NCI-H2171 (cell line): ENCODE measurements at places on chromosomes 6 and 20.

DNA sequence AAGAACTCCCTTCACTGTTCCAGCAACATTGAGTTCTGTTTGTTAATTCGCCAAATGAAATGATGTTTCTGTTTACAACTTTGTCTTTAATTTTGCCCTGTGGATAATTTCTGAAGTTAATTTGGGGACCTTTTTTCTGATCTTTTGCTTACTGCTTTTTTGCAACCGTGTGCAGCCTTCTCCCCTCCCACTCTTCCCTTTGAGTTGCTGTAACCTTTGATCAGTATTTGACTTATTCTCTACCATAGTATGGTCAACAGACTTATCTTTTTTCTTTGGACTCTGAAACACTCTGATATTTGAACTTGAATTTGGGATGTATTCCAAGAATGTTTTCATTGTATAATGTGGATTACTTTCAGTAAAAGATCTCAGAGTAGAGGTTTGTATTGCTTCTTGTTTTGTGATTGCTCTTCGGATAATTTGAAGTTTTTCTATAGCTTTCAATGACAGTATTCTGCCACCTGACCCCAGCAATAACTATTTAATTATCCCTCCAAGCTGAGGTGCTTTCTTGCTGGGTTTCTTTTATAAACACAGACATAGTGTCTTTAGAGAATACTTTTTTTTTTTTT is 46.2 kb downstream of the LRRN4 start:
- DNase-seq: no peak

DNA sequence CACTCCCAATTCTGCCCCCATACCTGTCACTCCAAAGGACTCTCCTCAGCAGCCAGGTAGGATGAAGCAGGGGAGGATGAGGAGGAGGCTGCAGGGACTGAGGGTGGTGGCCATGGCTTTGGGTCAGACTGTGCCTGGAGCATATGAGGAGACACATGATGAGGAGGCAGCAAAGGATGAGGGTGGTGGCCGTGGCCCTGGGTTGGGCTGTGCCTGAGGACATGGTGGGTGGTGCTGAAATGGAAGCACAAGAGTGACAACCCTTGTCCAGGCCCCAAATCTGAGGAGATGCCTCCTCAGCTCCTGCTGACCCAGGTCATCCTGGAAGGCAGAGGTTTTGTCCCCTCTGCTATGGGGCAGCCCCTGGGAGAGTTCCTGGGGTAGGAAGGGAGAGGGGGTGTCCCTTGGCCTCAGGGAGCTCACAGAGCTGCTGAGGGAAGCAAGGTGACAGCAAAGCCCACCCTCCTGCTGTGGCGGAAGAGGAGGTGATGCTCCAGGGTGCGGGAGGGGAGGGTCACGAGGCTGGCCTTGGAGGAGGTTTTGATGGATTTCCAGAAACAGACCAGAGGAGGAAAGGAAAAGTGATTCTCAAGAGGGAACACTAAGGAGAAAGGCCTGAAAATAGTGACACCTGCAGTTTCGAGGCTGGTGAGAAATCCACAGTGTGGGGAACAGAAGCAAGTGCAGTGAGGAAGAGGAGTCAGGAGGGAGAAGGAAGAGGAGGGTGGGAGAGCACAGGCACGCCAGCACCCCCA is 4.6 kb downstream of the RAET1G start:
- DNase-seq: no peak

- DNase-seq: no peak
Measured at GRCh38 chr6:72650081-72650745, 28.3 kb downstream of the KCNQ5 start.

- no peak for DNase-seq
Measured at GRCh38 chr6:158050955-158051354, 69.3 kb downstream of the SYNJ2 start.

GRCh38 chr20:43789593-43789992 is 62.8 kb upstream of the GTSF1L start:
- no peak for DNase-seq

GRCh38 chr20:56212091-56212490 is 36.4 kb upstream of the MC3R start:
- DNase-seq: no peak

- DNase-seq: no peak
Measured at GRCh38 chr20:55582498-55582897, 422.8 kb downstream of the CBLN4 start.

- DNase-seq: no peak
Measured at GRCh38 chr6:54493138-54493537, 184.9 kb downstream of the TINAG start.

- DNase-seq: no peak
Measured at GRCh38 chr6:73564578-73565345, 43.9 kb upstream of the EEF1A1 start.

GRCh38 chr20:36779656-36780025 is 6.1 kb upstream of the DSN1 start:
- DNase-seq: no peak

DNA sequence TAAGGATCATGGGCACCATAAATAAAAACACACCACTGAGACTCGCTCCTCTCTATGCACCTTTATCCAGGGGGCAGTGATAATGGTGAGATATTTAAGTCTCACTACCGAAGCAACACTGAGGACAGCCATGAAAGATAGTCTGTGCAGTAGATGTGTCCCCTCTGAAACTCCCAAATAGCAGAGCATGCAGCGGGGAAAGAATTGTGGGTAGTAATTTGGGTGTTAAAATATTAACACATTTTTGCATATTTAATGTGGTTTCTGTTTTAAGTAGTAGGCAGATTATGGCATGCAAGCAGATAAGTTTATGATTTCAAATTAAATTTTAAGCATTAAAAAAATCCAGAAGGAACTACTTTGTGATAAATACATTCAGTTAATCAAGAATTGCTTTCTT is 82.7 kb downstream of the CTNNBL1 start:
- DNase-seq: no peak

- no peak for DNase-seq
Measured at GRCh38 chr6:170434821-170435155, 118.3 kb downstream of the PSMB1 start.

DNA sequence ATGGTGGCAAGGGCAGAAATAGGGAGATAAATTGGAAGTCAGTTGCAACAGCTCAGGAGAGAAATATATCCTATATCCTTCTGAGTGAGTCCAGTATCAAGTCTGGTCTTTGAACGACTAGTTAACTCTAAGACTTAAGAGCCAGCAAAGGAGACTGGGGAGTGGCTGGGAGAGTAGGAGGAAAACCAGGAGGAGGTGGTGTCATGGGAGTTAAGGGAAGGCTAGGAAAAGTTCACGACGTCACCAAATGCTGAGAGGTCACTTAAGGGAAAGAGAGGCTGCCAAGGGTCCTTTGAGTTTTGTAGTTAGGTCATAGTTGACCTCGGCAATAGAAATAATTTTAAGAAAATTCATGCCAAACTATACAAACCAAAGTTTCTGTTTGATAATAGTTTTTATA is 25.1 kb downstream of the ACOT13 start:
- DNase-seq: no peak

DNA sequence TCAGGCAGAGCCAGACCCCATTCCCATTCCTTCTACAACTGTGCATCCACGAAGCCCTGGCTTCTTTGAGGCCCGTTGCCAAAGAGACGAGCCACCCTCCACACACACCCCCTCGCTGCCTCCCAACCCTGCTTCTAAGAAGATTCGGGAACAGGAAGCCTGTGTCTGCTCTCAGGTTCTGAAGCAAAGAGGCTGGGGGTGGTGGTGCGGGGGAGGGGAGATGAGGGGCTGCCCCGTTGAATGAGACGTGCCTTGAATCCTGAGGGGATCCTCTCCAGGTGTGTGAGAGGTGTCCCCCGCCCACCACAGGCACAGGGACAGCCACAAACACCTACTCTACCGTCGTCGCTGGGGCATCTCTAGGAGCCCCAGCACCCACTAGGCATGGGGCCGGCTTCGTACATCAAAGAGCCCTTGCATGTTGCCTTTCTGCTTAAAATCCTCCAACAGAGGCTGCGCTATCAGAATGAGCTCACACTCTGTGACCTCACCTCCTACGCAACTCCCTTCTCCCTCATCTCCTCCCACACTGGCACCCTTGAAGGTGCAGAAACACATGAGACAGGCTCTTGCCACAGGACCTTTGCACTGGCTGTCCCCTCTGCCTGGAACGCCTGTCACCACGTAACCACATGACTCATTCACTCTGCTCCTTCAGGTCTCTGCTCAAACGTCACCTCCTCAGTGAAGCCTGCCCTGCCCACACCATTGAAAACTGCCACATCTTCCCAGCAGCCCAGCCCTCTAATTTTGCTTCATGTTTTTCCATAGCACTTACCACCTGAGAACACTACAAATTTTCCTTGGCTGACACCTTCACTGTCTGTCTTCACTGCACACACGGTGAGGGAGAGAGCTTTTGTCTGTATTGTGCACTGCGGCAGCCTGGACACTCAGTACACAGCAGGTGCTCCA is 58.5 kb downstream of the PREX1 start:
- no peak for DNase-seq

GRCh38 chr6:43037706-43038105 is 15.9 kb downstream of the CUL7 start:
- DNase-seq: no peak

- no peak for DNase-seq
Measured at GRCh38 chr6:105151644-105152043, 28.2 kb downstream of the POPDC3 start.

DNA sequence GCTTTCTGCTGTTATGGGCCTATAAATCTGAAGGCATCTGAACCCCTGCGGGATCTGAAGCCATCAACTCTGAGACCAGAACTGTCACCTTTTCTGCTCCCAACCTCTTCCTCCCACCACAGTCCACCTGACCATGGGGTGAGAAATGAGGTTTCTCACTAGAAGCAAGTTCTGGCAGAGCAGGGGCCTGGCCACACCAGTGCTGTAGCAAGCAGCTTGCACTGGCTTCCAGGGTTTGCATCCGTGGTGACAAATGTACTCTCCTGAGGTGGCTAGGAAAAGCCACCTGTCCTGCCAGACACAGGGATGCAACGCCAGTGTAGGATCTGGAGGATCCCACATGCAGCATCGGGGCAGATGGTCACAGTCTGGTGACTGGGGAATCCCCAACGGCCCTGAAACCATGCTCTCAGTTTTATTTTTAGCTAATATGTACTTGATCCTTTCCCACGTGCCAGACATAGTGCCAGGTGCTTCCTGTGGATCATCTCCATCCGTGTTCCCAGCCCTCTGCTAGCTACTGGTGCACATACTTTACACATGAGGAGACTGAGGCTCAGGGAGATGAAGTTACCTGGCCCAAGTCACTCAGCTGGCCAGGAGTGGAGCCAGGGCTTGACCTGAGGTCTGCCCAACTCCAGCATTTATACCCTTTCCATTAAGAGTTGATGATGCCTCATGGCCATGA is 122.1 kb upstream of the SPACA1 start:
- peak; percentile 73 for DNase-seq

DNA sequence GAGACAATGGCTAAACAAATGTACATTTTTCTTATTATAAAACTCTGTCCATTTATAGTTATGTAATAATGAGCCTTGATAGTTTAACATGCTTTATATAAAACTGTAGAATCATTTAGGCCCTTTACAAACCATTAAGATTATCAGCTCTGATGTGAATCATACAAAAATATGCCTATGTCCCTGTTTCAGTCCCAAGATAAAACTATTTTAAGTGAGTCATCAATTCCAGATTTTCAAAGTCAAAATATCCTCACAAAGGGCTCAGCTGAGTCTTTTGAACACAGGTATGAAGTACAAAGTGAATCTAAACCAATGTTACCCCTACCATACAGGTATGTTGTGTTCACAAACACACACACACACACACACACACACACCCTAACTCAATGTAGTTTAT is 88.0 kb downstream of the PTPRK start:
- DNase-seq: no peak

DNA sequence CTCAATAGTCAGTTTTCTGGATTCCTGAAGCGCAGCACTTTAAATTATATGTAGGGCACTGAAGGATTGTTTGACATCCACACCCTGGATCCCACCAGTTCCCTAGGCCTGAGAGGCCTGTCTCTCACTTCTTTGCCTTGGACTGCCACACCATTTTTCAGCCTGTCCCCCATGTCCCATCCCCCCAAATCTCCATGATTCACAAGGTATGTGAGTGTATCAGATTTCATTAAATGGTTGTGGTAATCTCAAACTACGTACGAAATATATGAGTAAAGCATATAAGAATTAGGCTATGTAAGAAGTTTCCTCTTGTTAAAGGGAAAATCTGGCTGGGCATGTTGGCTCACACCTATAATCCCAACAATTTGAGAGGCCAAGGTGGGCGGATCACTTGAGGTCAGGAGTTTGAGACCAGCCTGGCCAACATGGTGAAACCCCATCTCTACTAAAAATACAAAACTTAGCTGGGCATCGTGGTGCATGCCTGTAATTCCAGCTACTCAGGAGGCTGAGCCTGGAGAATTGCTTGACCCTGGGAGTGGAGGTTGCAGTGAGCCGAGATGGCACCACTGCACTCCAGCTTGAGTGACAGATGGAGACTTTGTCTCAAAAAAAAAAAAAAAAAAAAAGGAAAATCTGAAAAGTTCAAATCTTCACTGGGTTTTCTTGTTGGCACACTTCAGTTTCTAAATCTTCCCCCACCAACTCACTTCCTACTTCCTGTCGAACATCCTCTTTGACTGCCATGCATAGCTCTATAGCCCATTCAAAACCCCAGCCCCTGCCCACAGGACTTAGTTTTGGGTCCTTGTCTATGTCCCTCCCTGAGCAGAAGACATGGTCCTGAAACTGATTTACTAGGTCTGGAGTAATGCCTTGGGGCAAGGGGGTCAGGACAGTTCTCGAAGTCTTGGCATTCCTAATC is 97.3 kb upstream of the SHLD1 start:
- no peak for DNase-seq

GRCh38 chr20:51636123-51636522 is 93.6 kb upstream of the NFATC2 start:
- no peak for DNase-seq

DNA sequence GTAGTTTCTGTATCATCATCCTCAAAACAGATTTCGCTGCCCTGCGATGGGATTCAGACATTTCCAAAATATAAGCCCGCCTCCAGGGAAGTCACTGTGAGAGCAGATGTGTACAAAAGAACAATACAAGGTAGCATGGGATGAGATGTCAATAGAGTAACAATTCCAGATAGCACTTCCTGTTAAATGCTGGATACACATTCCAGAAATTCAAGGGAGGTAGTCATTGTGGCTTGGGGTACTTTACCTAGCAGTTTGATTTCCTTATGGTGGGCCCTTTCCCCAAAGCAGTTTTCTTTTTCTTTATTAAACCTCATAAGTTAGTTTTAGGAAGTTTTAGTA is 2.5 kb downstream of the RNF217 start:
- DNase-seq: no peak

GRCh38 chr6:21565431-21565830 is 28.1 kb upstream of the SOX4 start:
- no peak for DNase-seq

GRCh38 chr6:51398064-51398705 is 579.5 kb downstream of the TFAP2B start:
- DNase-seq: no peak

GRCh38 chr6:14228571-14228970 is 111.0 kb downstream of the CD83 start:
- no peak for DNase-seq
